ENCODE measurements at places on chromosomes 7 and 10.

- DNase-seq: no peak
These were observed 37.0 kb upstream of the TES start for GRCh38 chr7:116173051-116174028.

DNA sequence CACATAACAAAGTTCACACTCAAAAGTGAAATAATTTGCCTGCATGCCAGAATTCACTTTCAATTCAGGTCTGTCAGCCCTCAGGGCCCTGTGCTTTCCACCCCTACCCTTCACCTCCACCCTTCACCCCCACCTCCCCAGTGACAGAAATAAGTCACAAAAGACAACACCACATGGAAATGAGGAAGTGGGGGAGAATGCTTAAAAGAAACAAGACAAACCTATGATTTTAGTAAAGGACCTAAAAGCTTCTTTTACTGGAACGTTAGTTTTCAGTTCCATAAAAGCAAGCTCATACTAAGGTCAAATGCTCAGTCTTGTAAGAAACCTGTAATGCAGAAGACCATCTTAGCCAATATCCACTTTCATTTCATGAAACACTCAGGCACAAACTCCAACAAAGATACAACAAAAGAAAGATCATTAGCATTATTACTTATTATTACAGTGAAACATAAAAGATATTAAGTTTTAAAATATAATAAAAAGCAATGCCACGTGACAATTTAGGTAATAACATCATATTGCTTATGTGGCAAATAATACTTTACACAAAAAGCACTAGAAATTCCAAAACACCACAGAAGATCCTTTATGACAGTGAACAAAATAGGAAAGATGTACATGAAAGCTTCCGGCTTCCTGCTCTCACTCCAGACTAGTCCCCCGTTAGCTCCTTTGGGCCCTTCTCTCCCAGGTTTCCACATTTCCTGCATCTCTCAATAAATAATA is 112.1 kb downstream of the LMBR1 start:
- DNase-seq: no peak

- no peak for DNase-seq
These were observed 319.1 kb upstream of the CNTNAP2 start for GRCh38 chr7:145797507-145797906.

DNA sequence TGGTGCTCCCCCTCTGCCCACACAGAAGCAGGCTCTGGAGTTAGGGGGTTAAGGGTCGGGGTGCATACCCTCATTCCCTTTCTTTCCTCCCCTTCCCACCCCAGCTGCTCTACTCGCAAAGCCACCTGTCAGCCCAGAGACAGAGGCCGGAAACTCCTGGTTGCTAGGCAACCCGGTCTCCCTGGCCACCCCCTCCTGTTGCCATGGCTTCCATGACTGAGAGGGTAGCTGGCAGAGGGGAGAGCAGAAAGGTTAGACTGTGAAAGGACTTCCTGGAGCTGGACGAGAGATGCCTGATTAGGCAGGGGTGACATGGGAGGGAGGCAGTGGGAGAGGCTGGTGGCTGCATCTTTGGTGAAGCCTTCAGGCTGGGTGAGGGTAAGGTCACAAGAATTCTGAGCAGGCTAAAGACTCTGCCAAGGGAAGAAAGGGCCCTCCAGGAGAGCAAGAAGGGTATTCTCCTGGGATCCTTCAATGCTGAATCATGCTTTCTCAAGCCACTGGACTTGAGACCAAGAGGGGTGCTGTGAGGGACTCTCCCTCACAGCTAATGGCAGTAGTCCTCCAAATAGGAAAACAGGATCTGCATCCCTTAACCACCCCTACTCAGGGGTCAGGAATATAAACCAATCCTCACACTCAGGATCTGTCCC is 5.4 kb downstream of the PSD start:
- no peak for DNase-seq

DNA sequence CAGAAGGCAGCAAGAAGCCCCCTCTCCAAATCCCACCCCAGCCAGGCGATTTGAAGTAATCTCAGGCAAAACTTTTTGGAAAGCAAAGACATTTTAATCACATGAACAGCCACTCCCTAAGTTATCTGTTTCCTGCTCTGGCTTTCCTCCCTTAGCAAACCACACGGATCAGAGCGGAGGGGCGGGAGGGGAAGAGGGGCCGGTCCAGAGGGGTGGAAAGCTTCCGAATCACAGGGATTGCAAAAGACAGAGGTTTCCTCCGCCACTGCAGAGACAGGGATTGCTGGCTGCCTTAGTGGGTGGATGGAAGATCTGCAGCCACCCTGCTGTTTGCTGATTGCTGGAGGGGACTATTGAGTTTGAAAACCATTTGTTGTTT is 41.2 kb downstream of the ZCCHC24 start:
- DNase-seq: no peak

All from stimulated activated CD8-positive, alpha-beta memory T cell treated with anti-CD3 and anti-CD28 coated beads, Interleukin-2, amount 100 ng/mL, for 1 hour (primary cell).